ENCODE measurements at places on chromosomes 16 and 17. TPM values are rescaled to one million over a fixed set of nuclear protein-coding genes. Genes with fewer than 3 reads are reported as not detected.

DNA sequence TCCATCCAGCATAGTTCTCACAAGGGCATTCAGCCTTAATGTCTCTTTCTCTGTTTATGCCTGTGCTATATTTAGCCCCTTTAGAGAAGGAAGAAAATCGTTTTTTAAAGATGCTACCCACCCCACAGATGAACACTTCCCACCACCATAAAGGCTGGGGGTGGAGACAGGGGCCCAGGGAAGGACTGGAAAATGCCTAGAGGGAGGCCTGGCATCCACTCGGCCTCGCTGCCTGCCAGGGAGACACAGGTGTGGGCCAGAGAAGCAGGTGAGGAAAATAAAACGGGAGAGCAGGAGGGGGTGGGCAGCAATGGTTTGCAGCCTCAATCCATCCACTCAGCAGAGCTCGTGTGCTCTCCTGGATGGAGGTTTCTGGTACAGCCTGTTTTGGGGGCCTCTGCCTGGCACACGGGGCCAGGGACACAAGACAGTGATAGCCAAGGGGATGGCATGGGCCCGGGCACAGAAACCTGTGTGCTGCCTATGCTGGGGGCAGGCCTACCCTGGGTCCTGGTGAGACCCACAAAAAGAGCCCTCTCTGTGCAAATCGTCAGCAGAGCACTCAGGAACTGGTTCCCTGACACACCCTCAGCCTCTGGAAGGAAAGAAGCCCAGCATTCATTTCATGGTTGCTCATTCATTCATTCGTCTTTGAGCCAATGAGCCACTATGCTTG lies 121.4 kb downstream of the C16orf78 start:
- H3K36me3 ChIP-seq: no peaks in the 10 kb centered on the region
- H3K27ac ChIP-seq: no peak overlapping the region
- no peak overlapping the region for H3K4me3 ChIP-seq
- H3K27me3 ChIP-seq: no peaks in the 10 kb centered on the region
- no peak for DNase-seq

- H3K4me3 ChIP-seq: no peak overlapping the region
- H3K27ac ChIP-seq: no peak overlapping the region
- H3K27me3 ChIP-seq: peaks cover 14% of the 10 kb centered on the region
- H3K4me1 ChIP-seq: peaks cover 8% of the 10 kb centered on the region
- no peaks in the 10 kb centered on the region for H3K36me3 ChIP-seq
Observed at GRCh38 chr17:58184308-58184985, 8.1 kb upstream of the EPX start.

BIRC5 gene
- total RNA-seq: 117 TPM

- peaks cover 59% of the 10 kb centered on the region for H3K4me1 ChIP-seq
- H3K36me3 ChIP-seq: no peaks in the 10 kb centered on the region
- H3K27me3 ChIP-seq: peaks cover 9% of the 10 kb centered on the region
- DNase-seq: no peak
Observed at GRCh38 chr17:72031219-72031884, 89.5 kb upstream of the SOX9 start.

PDILT gene
- total RNA-seq: not detected

DNA sequence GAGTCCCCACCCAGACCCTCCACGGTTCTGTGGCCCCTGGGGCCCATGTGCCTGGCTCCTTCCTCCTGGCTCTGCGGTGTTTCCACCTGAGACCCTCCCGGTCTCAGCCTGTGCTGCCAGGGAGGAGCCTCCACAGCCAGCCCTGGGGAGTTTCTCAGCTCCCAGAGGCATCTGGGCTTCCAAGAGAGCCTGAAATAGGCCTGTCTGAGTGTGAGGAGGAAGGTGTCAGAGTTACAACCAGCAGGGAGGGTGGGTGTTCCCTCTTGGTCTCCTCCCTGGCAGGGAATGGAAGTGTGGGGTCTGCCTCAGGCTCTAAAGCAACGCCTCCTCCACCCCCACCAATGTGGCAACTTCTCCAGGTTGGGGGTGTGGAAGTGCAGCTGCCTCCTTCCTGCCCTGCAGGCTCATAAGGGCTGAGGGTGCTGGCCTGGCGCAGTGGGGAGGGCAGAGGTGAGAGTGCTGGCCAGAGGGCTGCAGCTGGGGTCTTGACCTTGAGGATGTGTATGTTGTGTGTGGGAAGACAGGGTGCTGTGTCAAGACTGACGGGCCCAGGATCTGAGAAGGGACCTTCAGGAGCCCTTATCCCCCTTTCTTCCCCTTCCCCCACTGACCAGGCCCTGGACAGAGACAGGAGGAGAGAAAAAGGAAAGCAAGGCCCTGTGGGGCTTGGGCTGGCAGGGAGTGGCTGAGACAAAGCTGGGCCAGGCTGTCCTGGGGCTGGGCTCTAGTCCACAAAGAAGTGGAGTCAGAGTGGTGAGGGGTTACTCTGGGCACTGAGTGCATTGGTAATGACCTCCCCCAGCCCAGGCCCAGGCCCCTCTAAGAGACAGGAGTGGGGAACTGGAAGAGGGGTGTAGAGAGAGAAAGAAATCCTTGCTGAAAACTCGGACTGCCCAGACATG lies 2.4 kb downstream of the CYGB start:
- no peak overlapping the region for H3K27ac ChIP-seq
- peaks cover 17% of the 10 kb centered on the region for H3K4me1 ChIP-seq
- no peak for DNase-seq
- H3K27me3 ChIP-seq: peaks cover 44% of the 10 kb centered on the region

DNA sequence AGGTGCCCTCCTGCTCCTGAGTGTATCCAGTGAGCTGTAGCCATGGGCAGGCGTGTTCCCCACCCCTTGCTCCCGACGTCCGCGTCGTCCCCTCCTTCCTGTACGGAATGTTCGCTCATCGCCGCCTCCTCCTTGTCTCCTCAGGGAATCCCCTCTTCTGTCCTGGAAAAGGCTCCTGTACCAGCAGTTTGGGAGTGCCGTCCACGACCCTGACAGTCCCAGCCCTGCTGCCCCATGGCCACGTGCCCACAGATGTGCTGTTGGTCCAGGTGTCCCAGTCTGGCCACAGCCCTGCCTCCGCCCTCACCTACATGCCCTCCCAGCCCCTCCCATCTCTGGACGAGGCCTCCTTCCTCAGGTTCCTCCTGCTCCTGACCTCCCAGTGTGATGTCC lies 30.2 kb downstream of the OR1D5 start:
- H3K36me3 ChIP-seq: peaks cover 21% of the 10 kb centered on the region
- H3K27ac ChIP-seq: no peak overlapping the region
- H3K27me3 ChIP-seq: no peaks in the 10 kb centered on the region
- DNase-seq: no peak

GRCh38 chr16:20849589-20850390 lies 43.5 kb downstream of the REXO5 start:
- DNase-seq: peak; percentile 79
- H3K36me3 ChIP-seq: peaks cover 4% of the 10 kb centered on the region
- H3K4me1 ChIP-seq: no peaks in the 10 kb centered on the region
- H3K27ac ChIP-seq: no peak overlapping the region

DNA sequence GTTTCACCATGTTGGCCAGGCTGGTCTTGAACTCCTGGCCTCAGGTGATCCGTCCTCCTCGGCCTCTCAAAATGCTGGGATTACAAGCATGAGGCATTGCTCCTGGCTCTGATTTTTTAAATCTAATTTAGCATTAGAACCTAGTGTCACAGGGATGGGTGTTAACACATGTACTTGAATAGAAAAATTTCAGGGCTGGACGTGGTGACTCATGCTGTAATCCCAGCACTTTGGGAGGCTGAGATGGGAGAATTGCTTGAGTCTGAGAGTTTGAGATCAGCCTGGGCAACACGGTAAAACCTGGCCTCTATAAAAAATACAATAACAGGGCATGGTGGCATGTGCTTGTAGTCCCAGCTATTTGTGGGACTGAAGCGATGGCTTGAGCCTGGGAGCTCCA lies 6.0 kb upstream of the RNF135 start:
- DNase-seq: no peak
- H3K36me3 ChIP-seq: no peaks in the 10 kb centered on the region
- no peak overlapping the region for H3K27ac ChIP-seq
- no peak overlapping the region for H3K4me3 ChIP-seq

- H3K36me3 ChIP-seq: no peaks in the 10 kb centered on the region
- H3K4me1 ChIP-seq: peaks cover 43% of the 10 kb centered on the region
- no peaks in the 10 kb centered on the region for H3K27me3 ChIP-seq
- no peak overlapping the region for H3K4me3 ChIP-seq
- no peak overlapping the region for H3K27ac ChIP-seq
- DNase-seq: no peak
Observed at GRCh38 chr17:57461082-57461481, 204.8 kb downstream of the MSI2 start.

GRCh38 chr16:51557670-51558069 lies 406.6 kb upstream of the SALL1 start:
- H3K27ac ChIP-seq: no peak overlapping the region
- no peaks in the 10 kb centered on the region for H3K36me3 ChIP-seq
- no peak overlapping the region for H3K4me3 ChIP-seq

DNA sequence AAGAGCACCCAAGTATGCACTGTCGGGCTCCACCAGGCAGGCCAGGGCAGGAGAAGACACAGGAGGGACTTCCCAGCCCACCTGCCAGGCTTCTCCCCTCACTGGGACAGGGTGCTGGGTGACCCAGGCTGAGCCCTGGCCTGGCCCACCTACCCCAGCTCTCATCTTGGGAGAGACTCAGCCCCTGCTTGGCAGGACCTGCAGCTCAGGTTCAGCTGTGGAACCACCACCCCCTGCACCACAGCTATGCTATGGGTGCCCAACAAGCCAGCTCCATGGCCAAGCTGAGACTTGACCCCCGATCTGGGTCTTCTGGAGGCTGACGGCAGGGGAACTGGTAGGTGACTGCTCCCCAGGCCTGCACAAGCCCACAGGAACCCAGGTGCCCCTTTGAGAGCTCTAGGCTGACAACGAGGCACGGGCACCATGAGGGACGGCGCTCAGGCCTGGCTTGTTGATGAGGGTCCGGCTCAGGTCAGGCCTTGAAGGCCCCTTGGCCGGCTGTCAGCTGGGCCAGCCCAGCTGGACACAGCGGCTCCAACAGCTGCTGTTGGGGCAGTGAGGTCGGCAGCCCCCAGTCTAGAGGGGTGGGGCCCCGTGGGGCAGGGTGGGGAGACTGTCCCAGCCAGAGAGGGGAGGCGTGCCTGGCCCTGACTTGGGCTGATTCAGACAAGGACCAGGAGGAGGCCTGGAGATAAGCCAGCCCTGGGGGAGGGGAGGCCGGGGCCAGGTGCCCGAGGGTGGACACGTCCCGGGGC lies 4.6 kb downstream of the RPUSD1 start:
- H3K4me1 ChIP-seq: no peaks in the 10 kb centered on the region
- H3K4me3 ChIP-seq: no peak overlapping the region
- no peaks in the 10 kb centered on the region for H3K27me3 ChIP-seq
- H3K27ac ChIP-seq: no peak overlapping the region

GRCh38 chr16:59342669-59343068 lies 608.6 kb upstream of the GOT2 start:
- H3K27ac ChIP-seq: no peak overlapping the region
- H3K4me1 ChIP-seq: peaks cover 24% of the 10 kb centered on the region
- H3K36me3 ChIP-seq: 0 out of 2 replicates have a peak, but pooled peaks cover 3% of the 10 kb centered on the region

GRCh38 chr16:75222271-75222783 lies 3.5 kb downstream of the CTRB1 start:
- DNase-seq: no peak
- H3K4me1 ChIP-seq: peaks cover 1% of the 10 kb centered on the region
- H3K27me3 ChIP-seq: no peaks in the 10 kb centered on the region
- H3K4me3 ChIP-seq: no peak overlapping the region
- H3K27ac ChIP-seq: peak overlapping the region; percentile 85
